Retina (tissue), 1 donor: ENCODE measurements at places on chromosomes 7 and 10.

- DNase-seq, result no peak
These were observed 78.6 kb upstream of the PITRM1 start for GRCh38 chr10:3251172-3251571.

DNA sequence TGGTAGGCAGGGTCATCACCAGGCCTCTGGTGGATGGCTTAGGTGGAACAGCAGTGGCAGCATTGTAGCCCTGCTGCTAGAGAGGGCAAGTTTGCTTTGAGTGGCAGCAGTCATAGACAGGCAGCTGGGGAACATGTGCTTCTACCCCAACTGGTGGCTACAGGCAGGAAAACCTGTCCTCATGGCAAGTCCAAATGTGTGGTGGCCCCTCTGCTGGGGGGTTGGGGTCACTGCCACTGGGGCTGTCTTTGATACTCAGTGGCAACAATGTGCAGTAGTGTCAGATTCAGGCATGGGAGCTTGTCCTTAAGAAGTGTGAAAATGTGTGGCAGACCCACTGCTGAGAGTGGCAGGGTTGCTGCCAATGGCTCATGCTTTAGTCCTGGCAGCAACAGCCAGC is 186.2 kb upstream of the NPSR1 start:
- no peak for DNase-seq

DNA sequence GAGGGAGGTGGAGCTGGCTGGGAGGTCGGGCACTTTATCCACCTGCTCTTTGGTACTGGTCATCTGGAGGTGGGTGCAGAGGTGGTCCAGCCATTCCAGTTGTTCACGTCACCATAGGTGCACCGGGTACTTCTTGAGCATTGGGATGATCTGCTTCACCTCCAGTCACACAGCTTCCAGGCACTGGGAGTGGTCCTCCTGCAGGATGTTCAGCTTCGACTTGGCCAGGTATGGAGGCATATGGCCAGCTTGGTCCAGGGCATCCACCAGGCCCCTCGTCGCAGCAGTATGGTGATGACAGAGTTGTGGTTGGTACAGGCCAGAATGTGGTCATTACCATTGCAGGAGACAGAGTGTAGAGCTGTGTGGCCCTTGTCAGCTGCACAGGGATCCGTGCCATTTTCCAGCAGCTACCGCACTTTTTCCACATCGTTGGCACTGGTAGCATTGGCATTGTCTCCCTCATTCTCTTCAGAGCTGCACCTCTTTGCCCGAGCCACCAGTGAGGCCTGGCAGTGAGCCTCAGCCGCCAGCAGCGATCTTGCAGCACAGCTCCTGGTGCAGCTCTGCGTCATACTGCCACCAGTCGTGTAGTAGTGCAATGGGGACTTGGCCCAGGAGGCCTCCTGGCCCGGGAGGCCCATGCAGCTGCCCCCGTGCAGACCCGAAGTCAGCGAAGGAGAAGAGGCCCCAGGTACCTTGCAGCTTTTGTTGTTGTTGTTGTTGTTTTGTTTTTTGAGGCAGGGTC is 150.9 kb downstream of the ZNF22 start:
- no peak for DNase-seq

- DNase-seq, result no peak
These were observed 285.0 kb downstream of the SUGCT start for GRCh38 chr7:40419806-40420205.

- DNase-seq, result no peak
These were observed 15.6 kb upstream of the FXYD4 start for GRCh38 chr10:43355749-43356371.

GRCh38 chr7:99142727-99143520 is 984 bp downstream of the SMURF1 start:
- peak; percentile 30 for DNase-seq

DNA sequence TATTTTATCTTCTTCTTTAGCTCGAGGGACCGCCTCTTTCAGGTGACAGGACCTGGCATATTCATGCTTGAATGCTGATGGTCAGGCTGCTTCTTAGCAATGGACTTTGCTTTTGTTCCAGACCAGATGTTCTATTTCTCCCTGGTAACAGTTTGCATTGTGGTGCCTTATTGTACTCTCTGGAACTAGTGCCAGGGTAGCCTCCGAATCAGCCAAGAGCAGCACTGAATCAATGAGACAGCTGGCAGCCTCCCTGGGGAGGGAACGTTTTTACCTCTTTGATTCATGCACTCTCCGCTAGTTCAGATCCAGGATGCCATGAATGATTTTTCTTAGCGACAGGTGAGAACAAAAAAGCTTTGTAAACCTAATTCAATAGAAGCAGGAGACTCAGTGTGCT is 54.1 kb upstream of the NXPH1 start:
- peak; percentile 83 for DNase-seq

GRCh38 chr7:69263550-69263949 is 334.7 kb upstream of the AUTS2 start:
- no peak for DNase-seq

- no peak for DNase-seq
These were observed 4.2 kb downstream of the ZNF488 start for GRCh38 chr10:47379901-47380300.

DNA sequence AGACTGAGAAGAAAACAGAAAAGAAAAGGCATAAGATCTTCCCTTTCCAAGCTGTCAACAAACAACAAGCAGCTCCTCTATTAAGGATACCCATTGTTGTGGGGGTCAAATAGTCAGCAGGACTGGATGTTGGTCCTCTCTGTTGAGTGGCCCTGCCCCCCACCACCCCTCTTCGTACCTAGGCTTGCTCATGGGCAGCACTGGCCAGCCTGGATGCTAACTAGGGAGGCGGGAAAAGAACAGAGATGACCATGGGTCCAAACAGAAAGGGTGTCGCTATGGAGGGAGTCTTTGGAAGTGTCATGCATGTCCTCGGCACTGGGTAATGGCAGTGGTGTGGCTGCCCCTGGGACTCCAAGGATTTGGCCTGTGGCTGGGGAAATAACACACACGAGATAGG is 45.6 kb downstream of the SPDYE5 start:
- DNase-seq, result no peak

- no peak for DNase-seq
These were observed 110.5 kb downstream of the IPMK start for GRCh38 chr10:58157076-58157766.

GRCh38 chr10:5741276-5741675 is 56.6 kb downstream of the TASOR2 start:
- DNase-seq, result no peak

DNA sequence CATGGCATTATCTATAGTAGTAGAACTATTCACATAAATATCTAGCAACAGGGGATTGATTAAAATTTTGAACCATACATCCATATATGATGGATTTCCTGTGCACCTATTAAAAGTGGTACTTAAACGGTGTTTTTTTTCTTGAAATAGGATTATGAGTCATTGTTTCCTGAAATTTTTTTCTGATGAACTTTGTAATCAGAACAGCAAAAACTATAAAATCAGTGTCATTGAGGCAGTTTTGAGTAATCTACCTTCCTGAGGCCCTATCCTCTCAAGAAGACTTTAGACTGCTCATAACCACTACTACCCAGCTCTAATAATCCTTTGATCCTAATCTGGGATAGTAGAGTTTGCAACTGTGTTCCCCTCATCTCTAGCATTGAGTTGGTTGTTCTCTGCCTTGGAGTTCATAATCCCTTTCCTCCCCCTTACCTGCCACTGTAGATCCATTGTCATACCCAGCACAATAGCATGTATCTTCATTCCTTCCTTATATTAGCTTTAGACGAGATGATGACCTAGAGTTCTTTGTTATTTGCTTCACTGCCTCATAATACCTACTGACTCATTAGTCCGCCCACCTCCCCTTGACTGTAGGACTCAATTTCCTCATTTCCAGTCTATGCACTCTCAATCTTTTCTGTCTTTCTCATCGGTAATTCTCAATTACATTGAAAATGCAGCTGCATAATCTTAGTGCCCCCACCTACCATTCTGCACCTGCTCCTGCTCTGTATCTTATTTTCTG is 133.4 kb downstream of the LRRC4 start:
- no peak for DNase-seq

DNA sequence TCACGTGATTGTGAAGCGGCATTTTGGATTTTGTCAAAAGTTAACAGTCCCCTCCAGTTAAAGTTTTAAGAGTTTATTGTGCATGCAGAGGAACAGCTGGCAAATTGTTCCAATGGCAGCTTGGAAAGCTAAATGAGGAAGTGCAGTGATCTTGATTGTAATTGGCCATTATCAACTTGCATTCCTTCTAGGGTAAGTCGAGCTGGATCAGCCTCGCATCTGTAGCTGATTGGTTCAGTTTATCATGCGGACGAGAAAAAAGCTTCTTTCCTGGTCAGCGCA is 566 bp downstream of the ZNF789 start:
- DNase-seq, result no peak

GRCh38 chr10:132403511-132404168 is 6.6 kb downstream of the PWWP2B start:
- DNase-seq, result no peak

DNA sequence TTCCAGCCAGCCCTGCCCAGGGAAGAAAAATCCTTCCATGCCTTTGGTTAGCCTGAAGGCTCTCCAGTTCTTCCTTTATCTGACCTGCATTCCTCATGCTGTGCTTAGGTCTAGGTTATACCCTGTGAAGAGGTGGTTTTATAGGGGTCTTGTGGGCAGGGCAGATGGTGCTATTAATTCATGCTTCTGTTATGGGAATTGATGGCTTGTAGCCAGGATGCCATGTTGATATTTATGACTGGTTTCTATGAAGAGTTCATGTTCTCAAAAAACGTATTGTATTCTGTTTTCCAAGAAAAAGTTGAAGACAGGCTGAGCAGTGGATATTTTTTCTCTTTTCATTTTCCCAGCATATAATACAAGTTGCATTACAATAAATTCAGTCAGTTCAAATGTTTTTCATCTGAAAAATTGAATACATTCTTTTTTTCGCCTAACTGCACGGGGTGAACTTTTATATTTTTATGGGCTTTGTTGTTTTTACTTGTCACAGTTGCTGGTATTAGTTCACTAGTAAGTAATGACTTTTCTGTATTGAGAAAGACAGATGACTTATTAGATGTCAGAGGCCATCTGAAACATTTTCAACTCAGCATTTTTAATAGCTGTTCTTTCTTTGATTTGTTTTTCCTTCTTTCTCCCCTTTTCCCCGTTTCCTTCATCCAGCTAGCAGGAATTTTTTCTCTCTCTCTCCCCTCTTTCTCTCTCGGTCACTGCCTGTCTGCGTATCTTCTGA is 322.8 kb downstream of the LRMDA start:
- no peak for DNase-seq

DNA sequence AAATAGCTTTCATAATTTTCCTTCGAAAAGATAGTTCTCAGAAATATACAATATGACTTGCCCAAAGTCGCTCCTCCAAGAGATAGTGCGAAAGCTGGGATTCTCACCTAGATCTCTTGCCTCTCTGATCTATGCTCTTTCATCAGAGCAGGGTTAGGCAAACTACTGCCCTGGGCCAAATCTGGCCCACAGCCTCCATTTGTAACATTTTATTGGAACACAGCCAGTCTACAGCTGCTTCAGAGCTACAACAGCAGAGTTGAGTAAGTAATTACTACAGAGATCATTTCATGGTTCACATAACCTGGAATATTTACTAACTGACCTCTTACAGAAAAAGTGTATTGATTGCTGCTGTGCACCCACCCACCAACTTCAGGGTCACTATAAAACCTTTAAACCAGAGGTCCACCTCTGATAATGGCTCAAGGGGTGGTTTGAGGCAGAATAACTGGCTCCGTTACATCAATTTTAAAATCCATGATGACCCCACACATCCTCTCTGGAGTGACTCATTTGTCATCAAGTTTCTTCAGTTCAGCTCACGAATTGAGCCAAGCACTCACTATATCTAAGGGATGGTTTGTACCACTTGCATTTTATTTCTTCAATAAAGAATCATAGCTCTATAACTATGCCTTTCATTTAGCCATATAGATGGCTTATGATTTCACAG is 1019.0 kb downstream of the XPNPEP1 start:
- no peak for DNase-seq

- DNase-seq, result no peak
These were observed 282.2 kb upstream of the GALNT17 start for GRCh38 chr7:70849580-70850235.

- no peak for DNase-seq
These were observed 58.1 kb upstream of the DGKI start for GRCh38 chr7:137904833-137905232.

DNA sequence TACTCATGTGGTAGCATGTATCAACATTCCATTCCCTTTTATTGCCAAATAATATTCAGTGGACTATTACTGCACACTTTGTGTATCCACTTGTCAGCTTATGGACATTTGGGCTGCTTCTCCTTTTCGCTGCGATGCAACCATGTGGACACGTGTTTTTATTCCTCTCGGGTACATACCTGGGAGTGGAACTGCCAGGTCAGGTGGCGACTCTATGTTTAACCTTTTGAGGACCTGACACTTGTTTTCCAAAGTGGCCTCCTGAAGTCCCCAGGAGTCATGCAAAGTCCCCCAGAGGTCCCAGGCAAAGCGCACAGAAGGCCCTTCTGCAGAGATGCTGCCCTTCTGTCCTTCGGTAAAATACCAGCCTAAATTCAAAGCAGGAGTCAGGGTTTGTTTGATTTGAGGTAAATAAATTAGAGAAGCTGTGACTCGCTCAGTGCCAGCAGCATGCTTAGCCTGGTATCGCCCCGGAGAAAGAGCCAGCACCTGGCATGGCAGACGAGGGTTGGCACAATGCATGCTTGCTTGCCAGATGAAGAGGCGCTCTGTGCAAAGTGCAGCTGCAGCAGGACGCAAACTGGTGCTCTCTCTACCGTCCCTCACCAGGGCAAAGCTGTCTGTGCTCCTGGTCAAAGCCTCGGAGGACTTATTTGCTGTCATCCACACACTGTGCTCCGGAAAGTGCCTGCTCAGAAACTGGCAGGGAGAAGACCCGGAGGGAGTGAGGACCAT is 37.8 kb downstream of the HIPK2 start:
- no peak for DNase-seq

DNA sequence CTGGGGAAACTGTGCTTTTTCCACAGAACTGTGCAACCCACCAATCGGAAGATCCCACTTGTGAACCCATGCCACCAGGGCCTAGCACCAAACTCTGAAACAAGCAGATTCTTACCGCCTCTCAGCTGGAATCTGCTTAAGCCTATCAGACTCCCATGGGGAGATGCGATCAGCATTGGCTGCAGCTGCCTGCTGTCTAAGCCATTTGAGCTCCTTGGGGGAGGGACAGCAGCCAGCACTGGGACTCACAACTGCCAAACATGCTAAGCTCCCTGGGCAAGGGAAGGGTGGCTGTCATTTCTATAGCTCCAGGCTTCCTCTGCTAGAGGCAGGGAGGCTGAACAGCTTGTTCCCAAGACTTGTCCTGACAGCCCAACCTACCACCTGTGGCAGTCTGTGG is 283.8 kb downstream of the CDK14 start:
- DNase-seq, result no peak

- DNase-seq, result no peak
These were observed 41.7 kb downstream of the MKLN1 start for GRCh38 chr7:131369354-131369753.

GRCh38 chr7:38307640-38308039 is 34.2 kb upstream of the TARP start:
- DNase-seq, result no peak

- no peak for DNase-seq
These were observed 16.8 kb downstream of the LAT2 start for GRCh38 chr7:74226633-74227032.
